ENCODE measurements at places on chromosomes 7 and 10.

GRCh38 chr10:122618461-122619165 lies 58.1 kb downstream of the DMBT1 start:
- no peak for DNase-seq

DNA sequence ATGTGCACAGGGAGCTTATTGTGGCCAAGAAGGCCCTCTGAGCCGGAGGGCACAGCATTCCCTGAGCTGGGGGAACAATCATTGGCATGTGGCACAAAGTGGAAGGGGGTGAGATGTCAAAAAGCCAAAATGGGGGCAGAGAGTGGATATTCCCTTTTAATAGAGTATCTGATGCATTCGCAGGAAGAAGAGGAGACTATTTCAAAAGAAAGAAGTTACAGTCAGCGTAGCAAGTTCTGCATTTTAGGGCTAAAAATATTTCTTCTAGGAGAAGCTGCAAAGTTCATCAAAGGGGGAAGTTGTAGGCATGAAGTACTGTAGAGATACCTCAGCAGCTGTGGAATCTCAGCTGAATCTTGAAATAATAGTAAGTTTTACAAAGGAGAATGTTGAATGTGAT lies 136.0 kb upstream of the WDR11 start:
- DNase-seq = no peak

- no peak for DNase-seq
These were observed 32.2 kb downstream of the IL15RA start for GRCh38 chr10:5945190-5945509.

GRCh38 chr7:108167460-108167859 lies 37.3 kb upstream of the LAMB4 start:
- no peak for DNase-seq

DNA sequence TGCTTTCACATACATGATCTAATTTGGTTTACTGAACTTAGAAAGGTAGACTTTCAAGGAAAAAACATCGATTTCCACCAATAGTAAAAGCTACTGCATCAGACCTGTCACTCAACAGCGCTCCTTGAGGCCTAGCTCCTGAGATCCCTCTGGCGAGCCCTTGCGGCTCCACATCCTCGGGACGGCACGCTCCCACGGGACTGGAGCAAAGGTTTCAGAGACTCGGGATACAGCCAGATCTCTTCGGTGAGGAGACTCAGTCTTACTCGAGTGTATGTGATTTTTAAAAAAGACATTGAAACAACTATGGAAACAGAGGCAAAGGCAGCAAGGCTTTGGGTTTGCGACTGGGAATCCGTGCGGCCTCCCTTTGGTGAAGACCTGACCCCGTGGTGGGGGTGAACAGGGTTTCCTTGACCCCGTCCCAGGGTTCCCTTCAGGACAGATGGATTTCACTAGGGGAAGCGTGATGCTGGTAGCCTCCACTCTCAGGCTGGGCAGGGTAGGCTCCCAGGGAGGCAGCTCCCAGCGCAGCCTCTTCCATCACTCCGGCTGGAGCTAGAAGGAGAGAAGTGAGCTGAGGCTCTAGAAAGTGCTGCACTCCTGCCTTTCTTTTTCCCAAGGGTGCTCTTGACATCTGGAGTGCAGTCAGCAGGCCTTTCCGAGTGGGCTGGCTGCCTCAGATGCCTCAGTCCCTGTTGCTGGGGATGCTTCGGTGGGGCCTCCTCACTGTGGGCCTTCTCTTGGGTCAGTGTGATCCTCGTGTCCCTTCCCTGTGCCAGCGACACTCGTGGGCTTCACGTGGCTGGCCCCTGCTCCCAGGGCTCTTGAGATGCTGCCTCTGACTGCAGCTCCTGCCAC lies 5.8 kb upstream of the ATP6V0E2 start:
- DNase-seq = no peak

DNA sequence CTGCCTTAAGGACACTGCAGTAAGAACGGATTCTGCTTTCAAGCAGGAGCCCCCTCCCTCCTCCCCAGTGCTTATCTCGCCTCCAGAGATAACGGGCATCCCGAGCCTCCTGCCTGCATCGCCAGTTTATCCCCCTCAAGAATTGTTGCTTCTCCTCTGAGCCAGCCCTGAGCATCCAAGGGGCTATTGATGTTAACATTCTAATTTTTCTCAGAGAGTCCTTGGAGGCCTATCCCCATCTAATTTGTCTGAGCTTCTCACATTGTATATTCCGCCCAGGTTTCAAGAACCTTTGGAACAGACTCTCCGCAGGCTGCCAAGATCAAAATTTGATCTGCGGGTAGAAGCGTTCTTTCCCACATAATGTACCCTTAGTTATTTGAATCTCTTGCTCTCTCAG lies 180.0 kb downstream of the GFRA1 start:
- no peak for DNase-seq

DNA sequence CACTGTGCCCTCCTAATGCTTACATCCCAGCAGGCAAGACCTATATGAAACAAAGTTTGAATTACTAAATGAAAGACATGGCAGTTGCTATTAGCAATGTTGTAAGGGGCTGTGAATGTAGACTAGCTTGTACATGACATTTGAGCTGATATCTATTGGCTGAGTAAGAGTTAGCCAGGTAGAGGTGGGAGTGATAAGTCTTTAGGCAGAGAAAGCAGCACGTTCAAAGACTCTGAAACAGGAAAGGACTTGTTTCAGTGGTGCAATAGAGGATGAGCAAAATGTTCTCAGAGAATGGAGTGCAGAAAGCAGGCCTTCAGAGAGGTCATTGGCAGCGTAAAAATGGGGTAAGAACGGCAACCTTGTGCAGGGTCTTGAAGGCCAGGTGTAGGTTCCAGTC lies 687.6 kb downstream of the AUTS2 start:
- DNase-seq = no peak

DNA sequence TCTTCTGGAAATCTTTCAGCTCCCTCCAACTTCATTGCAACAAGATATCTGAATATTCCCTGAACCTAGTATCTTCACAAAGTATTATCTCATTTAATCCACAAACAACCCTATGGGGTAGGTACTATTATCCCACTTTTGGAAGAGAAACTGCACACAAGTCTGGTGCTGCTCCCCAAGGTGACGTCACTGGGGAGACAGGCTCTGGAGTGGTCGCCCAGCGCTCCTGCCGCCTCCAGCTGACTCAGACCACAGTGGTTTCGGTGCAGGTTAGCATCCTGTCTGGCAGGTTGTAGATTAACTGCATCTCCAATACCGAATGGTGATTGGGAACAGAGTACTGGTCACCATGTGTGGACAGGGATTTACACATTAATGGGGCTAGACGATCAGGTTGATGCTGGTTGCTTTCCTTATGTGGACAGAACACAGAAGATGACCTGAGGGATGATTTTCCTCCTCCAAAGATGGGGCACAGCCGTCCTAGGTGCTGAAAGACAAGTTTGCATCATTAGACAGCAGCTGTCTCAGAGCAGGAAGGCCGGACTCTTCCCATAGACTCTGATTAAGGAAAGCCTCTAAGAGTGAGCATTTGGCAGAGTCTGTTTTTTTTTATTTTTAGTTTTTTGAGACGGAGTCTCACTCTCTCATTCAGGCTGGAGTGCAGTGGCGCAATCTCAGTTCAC lies 128.6 kb downstream of the TRRAP start:
- no peak for DNase-seq

- no peak for DNase-seq
These were observed 25.0 kb upstream of the ADD3 start for GRCh38 chr10:109982812-109983211.

DNA sequence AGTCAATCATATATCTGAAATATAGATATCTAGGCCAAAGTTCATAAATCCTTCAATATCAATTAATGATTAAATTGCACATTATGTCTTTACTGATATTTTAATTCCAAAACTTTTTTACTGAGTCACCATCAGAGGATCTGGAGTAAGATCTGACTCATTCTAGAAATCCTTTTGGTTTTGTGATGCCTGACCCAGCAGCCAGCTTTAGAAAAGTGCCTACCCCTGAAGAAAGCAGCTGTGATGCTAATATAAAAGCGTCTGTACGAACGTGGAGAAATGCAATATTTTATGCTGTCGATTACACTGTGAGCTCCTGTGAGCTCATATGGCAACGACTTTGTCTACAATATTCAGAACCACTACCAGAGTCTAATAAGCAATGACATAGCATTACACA lies 142.5 kb upstream of the LRRTM3 start:
- no peak for DNase-seq

DNA sequence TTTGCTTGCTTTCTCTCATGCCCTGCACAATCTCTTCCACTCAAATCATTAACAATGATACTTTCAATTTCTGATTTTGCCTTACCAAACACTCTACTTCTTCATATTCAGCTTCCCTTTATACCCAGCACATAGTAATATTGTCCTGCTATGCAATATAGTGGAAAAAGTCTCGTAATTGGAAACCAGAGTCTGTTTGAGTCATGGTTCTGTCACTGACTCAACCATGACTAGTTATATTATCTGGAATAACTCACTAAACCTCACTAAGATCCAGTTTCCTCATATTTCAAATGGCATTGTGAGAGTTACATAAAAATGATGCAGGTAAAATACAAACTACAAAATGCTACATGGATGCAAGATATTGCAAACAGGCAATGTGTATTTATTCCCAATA lies 98.5 kb upstream of the LRRTM3 start:
- no peak for DNase-seq

DNA sequence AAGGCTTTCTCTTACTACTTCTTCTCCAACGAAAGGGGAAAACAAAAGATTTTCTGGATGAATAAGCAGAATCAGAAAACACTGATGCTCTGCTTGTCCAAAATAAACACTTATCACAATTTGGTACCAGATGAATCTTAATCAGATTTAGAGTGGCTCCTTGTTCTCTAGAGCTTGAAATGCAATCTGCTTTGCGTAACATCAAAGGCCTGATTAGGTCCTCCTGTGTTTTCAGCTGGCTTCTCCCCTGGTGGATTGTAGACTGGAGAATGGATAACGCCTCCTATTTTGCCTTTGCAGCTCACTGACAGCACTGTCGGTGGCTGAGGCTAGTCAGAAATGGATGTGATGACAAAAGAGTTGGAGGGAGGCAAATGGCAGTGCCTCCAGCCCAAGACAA lies 91.2 kb downstream of the FAM13C start:
- no peak for DNase-seq

DNA sequence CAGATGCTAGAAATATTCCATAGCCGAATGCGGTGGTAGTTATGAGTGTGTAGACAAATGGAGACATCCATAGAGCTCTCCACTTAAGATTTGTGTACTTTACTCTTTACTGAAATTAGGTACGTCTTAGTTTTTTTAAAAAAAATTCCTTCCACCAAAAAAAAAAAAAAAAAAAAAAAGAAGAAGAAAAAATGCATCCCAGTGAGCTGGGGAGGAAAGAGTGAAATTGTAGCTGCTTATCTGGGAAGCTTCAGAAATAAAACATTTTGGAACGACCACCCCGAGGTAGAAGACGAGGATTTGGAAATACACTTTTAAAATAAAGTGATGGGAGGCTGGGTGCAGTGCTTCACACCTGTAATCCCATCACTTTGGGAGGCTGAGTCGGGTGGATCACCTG lies 53.8 kb downstream of the RGS10 start:
- DNase-seq = no peak

GRCh38 chr10:58173391-58173790 lies 94.3 kb downstream of the IPMK start:
- no peak for DNase-seq

- no peak for DNase-seq
These were observed 42.3 kb downstream of the COA1 start for GRCh38 chr7:43686991-43687390.

GRCh38 chr10:101758858-101759257 lies 17.1 kb downstream of the FGF8 start:
- no peak for DNase-seq

GRCh38 chr7:409339-410281 lies 110.0 kb downstream of the PDGFA start:
- DNase-seq = no peak

GRCh38 chr7:130700760-130701159 lies 14.4 kb upstream of the TSGA13 start:
- no peak for DNase-seq

DNA sequence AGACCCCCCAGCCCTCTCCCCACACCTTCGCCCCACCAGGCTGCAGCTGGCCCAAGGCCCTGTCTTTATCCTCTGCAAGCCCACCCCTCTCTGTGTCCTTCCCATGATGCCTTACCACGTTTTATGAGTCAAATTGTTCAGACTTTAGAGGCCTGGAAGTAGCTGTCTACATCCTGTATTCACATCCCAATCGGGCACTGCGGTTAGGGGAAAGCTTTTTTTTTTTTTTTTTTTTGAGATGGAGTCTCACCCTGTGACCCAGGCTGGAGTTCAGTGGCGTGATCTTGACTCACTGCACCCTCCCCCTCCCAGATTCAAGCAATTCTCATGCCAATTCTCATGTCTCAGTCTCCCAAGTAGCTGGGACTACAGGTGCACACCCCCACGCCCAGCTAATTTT lies 121.5 kb upstream of the SH2B2 start:
- DNase-seq = no peak

DNA sequence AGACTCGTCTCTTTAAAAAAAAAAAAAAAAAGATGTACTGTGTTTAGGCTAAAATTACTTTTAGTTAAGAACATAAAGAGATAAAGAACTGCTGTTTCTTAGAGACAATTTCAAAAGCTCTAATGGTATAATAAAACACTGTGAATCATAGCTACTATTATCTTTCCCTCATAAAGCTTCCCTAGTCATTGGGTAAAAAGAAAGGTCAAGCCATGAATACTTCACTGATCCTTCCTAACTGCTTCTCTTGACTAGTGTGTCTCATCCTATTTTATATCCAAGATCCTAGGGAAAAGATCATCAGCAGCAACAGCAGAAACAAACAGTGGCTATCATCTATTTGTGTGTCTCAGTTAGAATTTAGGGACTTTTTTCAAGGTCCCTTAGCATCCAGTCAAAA lies 10.5 kb downstream of the YME1L1 start:
- DNase-seq = no peak

GRCh38 chr10:16606421-16606820 lies 84.7 kb upstream of the C1QL3 start:
- DNase-seq = no peak

- DNase-seq = no peak
These were observed 388.2 kb downstream of the CALN1 start for GRCh38 chr7:72023926-72024325.

GRCh38 chr7:14738086-14738485 lies 164.5 kb downstream of the DGKB start:
- DNase-seq = no peak

DNA sequence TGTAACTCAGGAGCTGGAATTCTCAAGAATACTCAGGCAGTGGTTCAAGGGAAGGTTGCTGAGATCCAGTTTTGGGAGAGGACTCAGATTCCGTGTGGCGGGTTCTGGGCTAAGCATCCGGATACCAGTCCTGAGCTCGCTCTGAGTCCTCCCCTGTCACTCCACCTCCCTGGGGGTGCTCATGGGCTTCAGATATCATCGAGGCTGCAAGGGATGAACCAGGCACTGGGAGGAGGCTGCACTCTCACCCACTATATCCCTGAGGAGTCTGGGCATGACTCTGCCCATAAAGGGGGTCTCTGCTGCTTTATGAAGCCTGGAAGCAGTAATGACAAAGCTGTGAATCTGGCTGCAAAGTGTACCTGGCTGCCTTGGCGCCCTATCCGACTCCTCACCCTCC lies 188.5 kb downstream of the TNS3 start:
- DNase-seq = no peak
